NCI-H187 (cell line): ENCODE measurements at places on chromosomes 13 and 19.

- DNase-seq: no peak
Observed at GRCh38 chr19:28485292-28485691, 727.7 kb downstream of the UQCRFS1 start.

DNA sequence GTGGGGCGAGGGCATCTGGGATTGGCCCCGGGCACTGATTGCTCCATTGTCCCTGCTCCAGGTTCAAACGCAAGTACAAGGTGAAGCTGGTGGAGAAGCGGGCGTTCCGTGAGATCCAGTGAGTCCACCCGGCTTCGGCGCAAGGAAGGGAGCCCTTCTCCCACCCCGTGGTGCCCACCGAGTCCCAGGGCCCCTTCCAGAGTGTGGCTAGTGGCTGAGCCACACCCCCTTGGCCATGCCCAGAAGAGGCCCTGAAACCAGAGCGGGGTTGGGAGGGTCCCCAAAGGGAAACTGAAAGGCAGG lies 11.2 kb downstream of the NOP53 start:
- DNase-seq: no peak

GRCh38 chr13:39345982-39346381 lies 257.0 kb downstream of the LHFPL6 start:
- DNase-seq: no peak

DNA sequence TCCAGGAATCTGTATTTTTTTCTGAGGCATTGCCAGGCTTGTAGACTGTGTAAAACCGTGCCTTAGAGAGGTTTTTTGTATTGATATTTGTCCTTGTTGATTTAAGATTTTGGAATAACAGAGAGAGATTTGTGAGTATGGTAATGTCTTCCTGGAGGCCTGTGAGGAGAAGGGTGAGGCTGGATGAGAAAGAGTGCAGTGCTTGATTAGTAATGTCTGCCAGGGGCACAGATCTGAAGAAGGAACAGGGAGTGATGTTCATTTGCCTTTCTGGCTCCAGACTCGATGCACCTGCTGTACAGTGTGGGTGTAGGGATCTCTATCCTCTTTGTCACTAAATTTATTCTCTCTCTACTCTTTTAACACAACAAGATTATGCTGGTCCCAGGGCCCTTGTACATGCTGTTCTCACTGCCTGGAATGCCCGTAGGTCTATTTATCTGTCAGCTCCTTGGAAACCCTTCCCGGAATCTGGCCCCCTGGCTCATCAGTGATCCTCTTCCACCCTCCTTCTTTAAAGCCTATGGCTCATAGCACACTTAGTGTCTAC lies 4.2 kb downstream of the FIZ1 start:
- no peak for DNase-seq

- no peak for DNase-seq
Observed at GRCh38 chr13:46487748-46488147, 65.2 kb upstream of the LRCH1 start.

- peak; percentile 44 for DNase-seq
Observed at GRCh38 chr19:8208922-8209461, at the start of gene CERS4. CERS4 (plus strand) TSS chr19:8209370; CDS start chr19:8251077, 41,707 bp downstream.

DNA sequence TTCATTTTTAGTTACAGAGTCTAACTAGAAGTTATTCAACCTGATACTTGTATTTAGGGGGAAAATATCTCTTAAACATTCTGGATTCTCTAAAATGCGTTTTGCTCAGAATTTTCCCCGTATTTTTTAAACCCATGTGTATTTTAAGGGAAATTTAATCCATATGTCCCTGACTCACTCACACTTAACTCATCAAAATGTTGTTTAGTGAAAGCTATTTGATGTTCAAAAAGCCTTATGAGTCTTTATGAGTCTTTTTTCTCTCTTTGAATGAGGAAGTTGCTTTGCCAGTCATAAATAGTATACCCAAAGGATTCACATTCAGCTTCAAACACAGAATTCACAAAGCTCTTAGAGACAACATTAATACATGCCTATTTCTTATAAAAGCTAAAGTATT lies 16.4 kb downstream of the MAB21L1 start:
- DNase-seq: no peak

DNA sequence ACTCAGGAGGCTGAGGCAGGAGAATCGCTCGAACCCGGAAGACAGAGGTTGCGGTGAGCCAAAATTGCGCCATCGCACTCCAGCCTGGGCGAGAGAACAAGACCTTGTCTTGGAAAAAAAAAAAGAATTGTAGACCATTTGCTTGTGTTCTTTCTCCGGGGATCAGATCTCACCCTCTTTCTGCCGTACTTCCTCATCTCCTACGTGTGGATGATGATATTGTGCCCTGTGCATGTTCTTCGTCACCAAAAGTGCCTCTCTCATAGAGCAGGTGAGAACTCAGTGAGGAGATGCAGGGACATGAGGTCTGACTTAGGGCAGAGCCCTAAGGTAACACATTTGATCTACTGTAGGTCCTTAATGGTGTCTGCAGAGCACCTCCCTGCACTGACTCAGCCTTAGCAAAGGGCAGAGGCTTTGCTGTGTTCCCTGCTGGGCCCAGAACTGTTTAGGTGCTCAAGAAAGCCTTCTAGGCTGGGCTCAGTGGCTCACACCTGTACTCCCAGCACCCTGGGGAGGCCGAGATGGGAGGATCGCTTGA lies 1.3 kb downstream of the APOC2 start:
- no peak for DNase-seq

DNA sequence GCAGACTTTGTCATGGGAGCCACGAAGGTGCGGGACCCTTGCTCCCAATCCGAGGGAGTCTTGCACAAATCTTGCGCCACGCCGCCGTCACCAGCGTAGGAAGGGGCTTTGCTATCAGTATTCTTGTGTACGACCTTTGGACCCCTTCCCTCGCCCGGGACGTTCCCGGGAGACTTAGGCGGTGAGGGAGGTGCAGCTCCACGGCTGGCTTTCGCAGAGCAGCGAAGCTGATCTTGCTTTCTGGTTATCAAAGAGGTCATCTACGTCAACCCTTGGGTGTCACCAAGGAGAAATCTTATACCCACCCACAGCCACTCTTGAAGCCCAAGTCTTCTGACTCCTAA lies 583 bp downstream of the TECR start:
- no peak for DNase-seq
